ENCODE measurements at places on chromosomes 3 and 15.

DNA sequence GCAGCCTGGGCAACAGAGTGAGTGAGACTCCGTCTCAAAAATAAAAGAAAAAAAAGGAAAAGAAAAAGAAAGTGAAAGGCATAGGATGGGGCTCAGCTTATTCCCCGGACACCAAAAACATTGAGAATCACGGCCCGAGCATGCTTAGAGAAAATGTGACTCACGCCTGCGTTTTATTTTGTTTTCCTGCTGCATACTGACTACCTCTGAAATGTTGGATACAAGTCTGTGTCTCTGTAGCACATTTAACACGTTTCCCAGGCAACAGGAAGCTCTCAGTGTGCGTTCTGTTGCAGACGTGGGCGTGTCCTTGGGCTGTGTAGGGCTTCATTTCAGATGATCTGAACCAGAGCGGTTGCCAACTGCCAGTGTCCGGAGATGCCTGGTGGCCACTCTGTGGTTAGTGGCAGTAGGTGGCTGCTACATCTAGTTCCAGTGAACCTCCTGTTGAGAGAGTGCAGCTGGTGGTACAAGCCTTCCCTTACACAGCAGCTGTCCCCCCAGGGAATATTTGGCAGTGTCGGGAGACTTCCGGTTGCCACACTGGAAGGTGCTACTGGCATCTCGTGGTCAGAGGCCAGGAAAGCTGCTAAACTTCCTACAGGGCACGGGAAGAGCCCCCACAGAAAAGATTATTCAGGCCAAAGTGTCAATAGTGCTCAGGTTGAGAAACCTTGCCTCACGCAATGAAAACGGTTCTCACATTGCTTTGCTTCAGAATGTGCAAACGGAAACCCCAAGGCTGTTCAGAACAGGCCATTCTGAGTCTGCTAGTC is 3.0 kb downstream of the SLC51A start:
- peak; percentile 69 for DNase-seq

- peak; percentile 9 for DNase-seq
Measured at GRCh38 chr3:19945969-19946831, 697 bp upstream of the RAB5A start.

- DNase-seq: no peak
Measured at GRCh38 chr3:134039161-134039862, 9.6 kb upstream of the SLCO2A1 start.

DNA sequence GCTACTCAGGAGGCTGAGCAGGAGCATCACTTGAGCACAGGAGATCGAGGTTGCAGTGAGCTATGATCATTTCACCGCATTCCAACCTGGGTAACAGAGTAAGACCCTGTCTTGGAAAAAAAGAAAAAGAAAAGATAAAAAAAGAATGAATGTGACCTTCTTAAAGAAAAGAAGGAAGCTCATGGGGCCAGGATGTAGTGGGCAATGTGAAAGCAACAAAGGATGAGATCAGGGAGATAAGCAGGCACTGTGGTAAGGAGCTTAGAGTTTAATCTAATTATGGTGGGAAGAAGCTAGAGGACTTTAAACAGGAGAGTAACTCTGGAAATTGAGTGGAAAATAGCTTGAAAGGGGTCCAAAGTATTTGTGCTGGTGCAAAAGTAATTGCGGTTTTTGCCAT is 231.6 kb upstream of the UBE2E2 start:
- no peak for DNase-seq

GRCh38 chr3:28746990-28747389 is 398.4 kb upstream of the AZI2 start:
- no peak for DNase-seq

DNA sequence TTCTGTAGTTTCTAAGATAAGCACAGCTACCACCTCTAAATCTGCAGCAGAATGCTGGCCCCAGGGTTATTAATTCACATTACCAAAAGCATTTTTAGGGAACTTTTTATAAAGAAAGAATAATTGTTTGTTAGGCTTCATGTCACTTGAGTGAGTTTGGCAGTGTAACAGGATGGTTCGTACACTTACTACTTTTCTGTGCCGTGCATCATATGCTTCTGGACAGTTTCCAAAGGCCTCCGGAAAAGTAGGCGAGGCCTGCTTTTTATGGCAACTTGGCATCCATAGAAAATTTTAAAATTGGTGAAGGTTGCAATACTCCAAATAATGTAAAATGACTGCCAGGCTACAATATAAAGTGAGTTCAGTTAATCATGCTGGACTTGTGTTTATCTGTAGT is 30.0 kb downstream of the NIPA2 start:
- DNase-seq: no peak

DNA sequence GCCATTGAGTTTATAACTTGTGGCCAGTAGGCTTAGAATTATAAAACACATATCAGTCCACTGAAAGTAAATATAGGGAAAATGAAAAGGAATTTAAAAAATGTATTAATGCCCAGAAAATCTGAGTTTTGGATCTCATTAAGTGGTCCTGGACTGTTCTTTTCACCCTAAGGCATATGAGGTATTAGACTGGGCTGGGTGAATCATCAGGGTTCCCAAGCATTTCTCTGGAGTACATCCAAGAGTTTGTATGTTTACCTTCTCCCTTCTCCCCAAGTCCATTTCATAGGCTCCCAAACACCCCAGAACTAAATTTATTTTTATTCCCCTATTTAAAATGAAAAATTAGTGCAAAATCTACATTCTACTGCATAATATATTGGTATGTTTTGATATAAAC is 31.9 kb upstream of the SPTSSB start:
- no peak for DNase-seq

- DNase-seq: no peak
Measured at GRCh38 chr3:33006081-33006480, 54.6 kb downstream of the CCR4 start.

GRCh38 chr15:64897345-64897985 is 14.2 kb upstream of the ANKDD1A start:
- DNase-seq: no peak

DNA sequence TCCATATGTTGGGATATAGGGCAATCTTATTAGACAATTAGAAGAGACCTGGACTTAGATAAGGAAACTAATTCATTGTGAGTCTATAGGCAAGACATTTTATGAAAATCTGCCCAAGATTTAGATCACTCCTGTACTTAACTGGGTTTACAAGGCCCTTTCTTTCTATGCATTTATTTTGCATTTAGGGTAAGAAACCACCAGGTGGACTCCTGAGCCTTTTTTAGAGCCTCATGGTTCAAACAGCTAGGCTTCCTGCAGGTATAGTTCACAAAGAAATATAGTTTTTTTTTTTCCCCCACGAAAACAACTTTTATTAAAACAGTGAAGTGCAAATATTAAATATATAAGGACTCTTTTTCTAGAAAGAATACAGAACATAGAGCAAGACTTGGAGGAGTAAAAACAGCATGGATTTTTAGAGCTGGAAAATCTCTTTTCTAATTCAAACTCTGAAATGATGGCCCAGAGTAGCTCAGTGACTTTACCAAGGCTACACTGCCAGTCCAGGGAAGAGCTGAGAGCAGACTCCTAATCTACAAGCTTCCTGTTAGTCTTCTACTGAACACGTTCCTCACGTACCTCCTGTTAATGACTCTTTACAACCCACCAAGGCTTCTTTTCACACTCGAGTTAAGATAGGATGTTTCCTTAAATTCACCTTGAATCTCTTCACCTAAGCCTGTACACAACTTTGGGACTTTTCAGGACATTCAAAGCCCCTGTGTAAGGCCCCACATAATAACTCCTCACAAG is 400.9 kb upstream of the ATP11B start:
- DNase-seq: no peak

- DNase-seq: no peak
Measured at GRCh38 chr3:181458857-181459256, 252.9 kb upstream of the SOX2 start.

DNA sequence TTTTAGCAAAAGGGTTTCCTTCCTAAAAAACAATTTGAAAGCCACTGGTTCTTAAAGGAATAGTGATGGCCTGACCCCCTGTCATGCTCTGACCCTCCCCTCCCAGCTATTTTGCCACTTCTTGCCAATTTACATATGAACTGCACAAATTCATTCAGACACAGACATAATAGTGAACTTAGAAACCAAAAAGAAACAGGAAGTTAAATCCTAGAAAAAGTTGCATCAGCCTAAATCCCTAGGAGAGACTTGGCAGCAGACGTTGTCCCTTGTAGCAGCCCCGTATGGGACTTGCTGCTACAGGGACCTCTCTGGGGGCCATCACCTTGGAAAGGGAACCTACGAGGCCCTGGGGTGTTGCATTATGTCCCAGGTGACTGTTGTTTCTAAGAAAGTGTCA is 14.3 kb upstream of the PDE8A start:
- DNase-seq: no peak

DNA sequence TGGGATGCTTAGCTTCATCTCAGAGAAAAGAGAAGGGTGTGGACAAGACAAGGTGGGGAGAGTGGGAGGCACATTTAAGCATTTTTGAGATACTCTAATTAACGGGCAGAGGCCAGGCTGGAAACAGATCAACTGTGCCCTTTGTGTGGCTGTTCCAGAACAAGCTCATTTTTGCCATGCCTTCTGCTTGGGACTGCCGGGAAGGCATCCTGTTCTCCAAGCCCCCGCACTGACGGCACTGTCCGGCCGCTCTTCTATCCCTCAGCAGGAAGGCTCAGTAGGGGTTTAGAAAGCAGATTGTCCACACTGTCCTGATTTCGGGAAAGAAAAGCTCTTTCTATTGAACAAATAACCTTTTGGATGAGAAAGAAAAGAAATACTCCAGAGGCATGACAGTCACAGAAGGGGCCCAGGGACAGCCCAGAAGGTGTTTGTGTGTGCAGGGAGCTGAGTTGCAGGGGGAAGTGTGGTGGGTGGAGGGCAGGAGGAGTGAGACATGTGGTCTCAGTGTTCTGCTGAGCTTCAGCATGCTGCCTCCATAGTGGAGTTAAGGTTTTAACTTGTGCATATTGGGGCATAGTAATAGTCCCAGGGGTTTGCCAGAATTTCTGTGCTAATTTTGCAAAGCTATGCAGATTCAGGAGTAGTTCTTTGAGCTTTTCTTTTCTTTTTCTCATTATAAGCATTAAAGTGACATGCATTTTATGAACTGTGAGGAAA is 27.3 kb downstream of the SV2B start:
- DNase-seq: no peak

GRCh38 chr3:55285156-55285555 is 201.9 kb downstream of the WNT5A start:
- DNase-seq: no peak

DNA sequence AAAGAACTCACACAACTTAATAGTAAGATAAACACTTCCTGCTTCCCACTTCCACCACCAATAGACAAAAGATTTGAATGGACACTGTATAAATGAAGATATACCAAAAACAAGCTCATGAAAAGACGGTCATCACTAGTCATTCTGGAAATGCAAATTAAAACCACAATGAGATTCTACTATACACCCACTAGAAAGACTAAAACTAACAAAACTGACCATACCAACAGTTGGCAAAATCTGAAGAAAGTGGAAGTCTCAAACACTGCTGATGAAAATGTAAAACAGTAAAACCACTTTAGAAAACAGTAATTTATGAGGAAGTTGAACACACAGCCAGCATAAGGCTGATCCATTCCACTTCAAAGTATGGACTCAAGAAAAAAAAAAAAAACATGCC is 35.6 kb upstream of the CD96 start:
- no peak for DNase-seq

- no peak for DNase-seq
Measured at GRCh38 chr15:46278486-46279090, 643.8 kb downstream of the SQOR start.

GRCh38 chr3:119508172-119508845 is 10.0 kb downstream of the TIMMDC1 start:
- DNase-seq: no peak
